GM13977 (cell line): ENCODE measurements at places on chromosomes 6 and 20.

DNA sequence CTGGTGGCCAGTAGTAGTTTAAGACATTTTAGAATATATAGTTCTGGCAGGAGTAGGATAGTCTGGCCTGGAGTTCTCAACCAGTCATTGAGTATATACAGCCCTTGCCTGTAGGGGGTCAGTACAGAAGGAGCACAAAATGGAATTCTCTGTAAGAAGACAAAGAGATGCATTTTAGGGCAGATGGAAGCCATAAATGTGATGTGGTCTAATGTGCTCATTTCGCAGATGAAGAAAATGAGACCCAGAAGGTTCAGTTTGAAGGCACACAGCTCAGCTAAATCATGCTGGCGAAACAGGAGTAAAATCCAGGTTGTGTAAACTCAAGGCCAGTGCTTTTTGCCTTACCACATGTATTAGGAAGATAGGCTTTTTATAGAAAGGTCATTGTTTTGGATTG lies 29.6 kb downstream of the QKI start:
- no peak for DNase-seq

DNA sequence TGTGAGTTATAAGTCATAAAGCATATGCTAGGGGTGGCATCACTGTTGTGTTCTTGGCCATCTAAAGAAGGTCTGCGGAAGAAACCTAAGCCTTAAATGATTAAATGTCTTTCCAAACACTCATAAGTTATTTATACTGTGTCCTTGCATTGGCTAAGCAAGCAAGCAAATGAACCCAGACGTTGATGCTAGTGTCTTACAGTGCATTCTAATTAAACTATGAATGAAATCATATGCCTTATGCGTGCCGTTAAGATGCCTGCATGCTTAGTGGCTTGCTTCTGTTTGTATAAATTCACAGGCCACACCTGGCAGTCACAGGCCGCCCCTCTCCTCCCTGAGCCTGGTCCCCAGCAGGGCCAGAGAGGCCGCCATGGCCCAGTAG lies 49.9 kb downstream of the RIN2 start:
- DNase-seq: no peak

DNA sequence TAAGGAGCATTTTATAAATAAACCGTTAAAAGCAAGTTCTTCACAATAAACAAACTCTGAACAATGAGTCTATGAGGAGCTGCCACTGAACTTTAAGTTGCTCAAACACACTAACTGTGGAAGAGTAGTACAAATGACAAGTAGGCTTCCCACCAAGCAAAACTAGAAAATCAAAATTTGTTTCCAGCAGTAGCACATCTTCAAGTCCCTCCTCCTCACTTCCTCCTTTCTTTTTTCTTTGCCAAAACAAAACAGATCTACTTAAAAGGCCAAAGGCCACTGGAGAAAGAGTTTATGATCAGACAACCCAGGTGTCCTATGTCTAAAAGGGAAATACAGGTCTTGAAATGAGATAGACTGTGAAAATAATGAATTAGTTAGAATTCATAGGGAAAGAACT lies 17.1 kb upstream of the FAM135A start:
- DNase-seq: no peak

- DNase-seq: no peak
These were observed 470.8 kb downstream of the CD109 start for GRCh38 chr6:74166849-74167248.

DNA sequence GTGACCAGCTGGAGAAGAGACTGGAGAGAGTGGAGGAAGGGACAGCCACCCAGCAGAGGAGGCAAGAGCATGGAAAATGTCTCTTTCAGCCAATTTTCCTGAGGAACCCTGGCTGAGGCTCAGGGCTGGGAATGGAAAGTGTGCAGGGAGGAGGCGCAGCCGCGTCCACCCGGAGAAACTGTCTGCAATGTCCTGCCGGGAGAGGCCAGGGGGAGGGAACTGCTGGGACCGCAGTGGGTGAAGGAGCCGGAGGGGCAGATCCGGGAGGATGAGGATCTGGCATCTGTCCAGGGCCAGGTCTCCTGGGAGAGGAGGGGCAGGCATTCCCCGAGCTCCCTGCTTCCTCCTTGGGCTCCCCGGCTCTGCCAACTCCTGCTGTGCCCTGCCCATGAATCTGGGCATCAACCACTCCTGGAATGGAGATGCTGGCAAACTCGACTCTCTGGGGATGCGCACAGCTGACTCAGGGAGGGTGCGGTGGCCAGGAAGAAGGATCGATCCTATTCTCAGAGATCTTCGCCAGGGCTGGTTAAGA lies 17.4 kb upstream of the HM13 start:
- DNase-seq: no peak

- DNase-seq: no peak
These were observed 1.2 kb upstream of the BPI start for GRCh38 chr20:38302786-38303185.

GRCh38 chr20:33864324-33864963 lies 53.3 kb downstream of the CHMP4B start:
- DNase-seq: no peak
